A172 (cell line): ENCODE measurements at places on chromosomes 13 and 19. TPM values are rescaled to one million over a fixed set of nuclear protein-coding genes. Genes with fewer than 3 reads are reported as not detected.

The CGB5 gene
- total RNA-seq: 1.3 and 3.4 TPM in 2 replicates

DNA sequence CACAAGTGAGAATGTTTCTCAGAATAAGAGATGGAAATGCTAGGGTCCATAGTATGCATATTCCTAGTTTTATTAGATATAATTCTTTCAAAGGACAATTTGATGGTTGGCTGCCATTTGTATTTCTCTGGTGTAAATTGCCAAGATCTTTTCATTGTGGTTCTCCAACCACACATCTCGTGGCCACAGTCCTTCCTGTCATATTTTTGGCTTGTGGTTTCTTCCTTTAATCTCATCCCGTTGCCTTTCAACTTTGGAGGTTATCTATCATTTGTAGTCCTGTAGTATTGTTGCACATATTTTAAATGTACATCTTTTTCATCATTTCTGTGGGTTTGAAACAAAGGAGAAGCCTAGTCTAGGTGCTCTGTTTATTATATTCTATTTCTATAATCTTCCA lies 61.2 kb downstream of the WASF3 start:
- peak; percentile 4 for DNase-seq

- no peak for DNase-seq
Measured at GRCh38 chr13:35718084-35718483, 241.6 kb upstream of the MAB21L1 start.

GRCh38 chr19:49889687-49890348 lies 6.9 kb downstream of the IL4I1 start:
- DNase-seq: no peak
